ENCODE measurements at places on chromosomes 6 and 20.
A peak's percentile ranks its signal among the peaks of the same experiment; 100 is the strongest.

DNA sequence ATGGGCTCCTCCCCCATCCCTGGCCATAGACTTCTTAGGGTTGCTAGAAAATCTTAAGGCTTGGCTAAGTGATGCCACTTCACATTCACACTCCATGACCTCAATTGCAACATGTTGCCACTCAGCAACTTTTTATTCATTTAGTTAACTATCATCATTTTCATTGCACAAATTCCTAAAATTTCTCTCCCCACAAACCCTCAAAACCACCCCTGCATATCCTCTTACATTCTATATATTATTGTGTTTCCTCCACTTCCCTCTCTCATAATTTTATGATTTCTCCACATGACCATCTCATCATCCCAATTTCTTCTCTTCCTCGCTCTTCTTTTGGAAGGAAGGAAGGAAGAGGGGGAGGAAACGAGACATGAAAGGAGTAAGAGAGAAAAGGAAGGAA lies 436.0 kb downstream of the HACE1 start:
- DNase-seq = no peak

DNA sequence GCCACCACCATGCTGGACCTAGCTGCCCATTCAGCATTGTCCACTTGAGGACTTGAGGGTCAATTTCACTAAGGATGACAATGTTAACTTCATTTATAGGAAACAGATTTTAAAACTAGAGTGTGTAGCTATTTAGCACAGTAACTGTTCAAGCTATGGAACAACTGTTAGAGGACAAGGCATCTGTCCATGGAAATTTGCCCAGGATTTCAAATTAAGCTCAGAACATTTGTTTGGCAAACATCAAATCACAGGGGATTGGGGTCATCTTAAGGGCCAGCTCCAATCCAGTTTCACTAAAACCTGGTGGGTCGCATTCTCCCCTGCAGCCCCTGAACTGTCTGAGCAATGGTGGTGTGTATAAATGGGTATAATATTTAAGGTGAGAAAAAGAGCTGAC lies 35.1 kb downstream of the PM20D2 start:
- DNase-seq = no peak

- DNase-seq = no peak
These were observed 26.7 kb downstream of the GPX6 start for GRCh38 chr6:28488916-28489365.

DNA sequence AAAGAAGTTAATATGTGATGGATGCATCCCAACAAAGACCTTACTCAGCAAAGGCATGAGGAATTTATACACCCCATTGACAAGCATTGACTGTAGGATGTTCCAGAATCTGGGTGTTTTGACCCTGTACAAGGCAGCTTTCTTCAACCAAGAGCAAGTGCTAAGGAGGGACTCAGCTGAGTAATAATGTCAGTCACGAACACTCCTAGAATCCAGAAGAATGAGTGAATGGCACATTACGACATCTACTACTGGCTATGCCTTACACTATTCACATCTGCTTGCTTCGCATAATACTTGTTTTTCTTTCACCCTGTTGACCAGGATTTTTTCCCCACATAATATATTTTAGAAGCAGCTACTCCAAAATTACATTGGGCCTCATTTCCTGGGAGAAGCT lies 42.5 kb upstream of the VGLL2 start:
- no peak for DNase-seq

DNA sequence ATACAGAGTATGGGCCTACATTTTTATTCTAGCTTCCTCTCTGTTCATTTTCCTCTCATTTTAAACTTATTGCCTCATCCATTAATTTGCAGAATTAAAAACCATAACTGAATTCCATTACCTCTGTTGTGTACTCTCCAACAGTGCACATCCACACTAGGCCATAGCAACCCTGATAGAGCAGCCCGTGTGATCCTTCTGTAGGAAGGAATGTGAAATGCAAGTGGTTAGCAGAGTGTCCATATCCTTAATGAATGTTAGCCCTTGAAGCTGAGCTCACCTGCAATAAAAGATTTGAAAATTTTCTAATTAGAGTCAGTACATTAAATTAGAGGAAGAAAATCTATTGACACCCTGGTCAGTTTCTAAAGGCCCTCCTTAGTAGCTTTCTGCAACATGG lies 6.5 kb upstream of the GRIK2 start:
- no peak for DNase-seq

DNA sequence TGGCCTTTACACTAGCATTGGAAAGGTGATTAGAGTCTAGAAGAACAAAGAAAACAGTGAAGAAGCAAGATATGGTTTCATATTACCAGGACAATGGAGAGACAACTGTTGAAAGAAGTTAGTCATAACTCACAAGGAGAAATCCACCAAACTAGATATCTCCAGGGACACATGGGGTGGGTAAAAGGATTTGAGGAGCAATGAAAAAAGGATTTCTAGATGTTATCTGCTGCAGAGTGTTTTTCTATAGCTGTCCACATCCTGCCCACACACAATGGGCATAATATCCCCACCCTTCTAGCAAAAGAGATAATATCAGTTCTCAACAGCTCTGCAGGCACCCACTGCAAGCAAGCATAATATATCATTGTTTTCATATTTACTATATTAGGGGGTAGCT lies 303.1 kb downstream of the HAO1 start:
- no peak for DNase-seq

GRCh38 chr6:108958900-108959770 lies 110.9 kb downstream of the ARMC2 start:
- DNase-seq = no peak

- DNase-seq = no peak
These were observed 109.3 kb downstream of the GRIK2 start for GRCh38 chr6:101502818-101503217.

GRCh38 chr20:10527781-10528180 lies 92.7 kb downstream of the SLX4IP start:
- peak; percentile 32 for DNase-seq

GRCh38 chr6:136541395-136541794 lies 8.8 kb downstream of the MAP7 start:
- no peak for DNase-seq

DNA sequence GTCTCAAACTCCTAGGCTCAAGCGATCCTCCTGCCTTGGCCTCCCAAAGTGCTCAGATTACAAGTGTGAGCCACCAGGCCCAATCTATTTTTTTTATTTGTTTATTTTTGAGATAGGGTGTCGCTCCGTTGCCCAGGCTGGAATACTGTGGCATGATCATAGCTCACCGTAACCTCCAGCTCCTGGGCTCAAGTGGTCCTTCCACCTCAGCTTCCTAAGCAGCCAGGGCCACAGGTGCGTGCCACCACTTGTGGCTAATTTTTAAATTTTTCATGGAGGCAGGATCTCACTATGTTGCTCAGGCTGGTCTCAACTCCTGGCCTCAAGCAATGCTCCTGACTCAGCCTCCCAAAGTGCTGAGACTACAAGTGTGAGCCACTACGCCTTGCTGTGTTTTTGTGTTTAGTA lies 9.8 kb downstream of the KIF3B start:
- no peak for DNase-seq

DNA sequence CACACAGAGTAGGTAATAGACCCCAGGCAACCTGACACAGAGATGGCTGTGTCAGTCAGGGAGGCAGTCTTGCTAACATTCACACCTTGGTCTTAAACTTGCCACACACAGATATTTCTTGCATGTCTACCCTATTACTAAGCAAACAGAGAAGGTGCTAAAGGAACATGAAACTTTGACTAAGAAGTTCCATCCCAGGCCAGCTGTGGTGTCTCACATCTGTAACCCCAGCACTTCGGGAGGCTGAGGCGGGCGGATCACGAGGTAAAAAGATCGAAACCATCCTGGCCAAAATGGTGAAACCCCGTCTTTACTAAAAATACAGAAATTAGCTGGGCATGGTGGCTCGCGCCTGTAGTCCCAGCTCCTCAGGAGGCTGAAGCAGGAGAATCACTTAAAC lies 222.4 kb upstream of the JARID2 start:
- DNase-seq = no peak

- DNase-seq = no peak
These were observed 8.5 kb upstream of the EDN3 start for GRCh38 chr20:59291740-59292383.

GRCh38 chr6:16236631-16237199 lies 1.7 kb upstream of the GMPR start:
- DNase-seq = no peak

- peak; percentile 72 for DNase-seq
These were observed 827 bp downstream of the E2F3 start for GRCh38 chr6:20402342-20403069.

DNA sequence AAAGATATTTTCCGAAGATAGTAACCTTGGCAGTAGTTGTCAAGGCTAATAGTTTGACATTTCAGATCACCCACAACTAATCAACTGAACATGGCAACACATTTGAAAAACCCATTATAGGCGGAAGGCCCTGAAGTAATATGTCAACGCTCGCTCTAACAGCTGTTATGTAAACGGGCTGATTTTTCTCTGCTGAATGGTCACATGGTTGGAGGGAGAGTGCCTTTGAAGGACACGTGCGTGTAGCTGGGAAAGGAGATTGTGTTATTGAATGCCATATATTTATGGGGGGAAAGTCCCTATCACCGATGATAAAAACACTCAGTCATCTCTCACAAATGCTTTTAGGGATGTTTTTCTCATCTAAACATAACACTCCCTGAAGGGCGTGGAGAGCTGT lies 160.0 kb upstream of the RALGAPA2 start:
- DNase-seq = no peak

- no peak for DNase-seq
These were observed 202.7 kb downstream of the MANEA start for GRCh38 chr6:95780037-95780436.

DNA sequence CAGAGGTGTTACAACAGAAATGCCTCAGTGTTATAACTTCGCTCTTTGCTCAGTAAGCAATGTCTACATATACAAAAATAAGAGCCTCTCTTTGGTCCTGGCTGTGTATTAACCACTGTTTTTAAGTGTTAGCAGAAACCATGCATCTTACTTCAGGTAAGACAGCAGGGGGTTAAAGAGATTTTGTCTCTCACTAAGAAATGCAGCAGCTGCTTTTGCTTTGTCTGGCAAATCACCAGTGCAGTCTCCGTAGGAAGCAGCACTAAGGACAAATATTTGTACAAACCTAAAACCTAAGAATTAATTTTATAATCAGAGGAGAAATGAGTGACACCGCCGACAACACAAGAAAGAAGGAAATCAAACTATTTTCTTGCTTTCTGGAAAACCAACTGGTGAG lies 758 bp downstream of the SMIM28 start:
- DNase-seq = no peak

DNA sequence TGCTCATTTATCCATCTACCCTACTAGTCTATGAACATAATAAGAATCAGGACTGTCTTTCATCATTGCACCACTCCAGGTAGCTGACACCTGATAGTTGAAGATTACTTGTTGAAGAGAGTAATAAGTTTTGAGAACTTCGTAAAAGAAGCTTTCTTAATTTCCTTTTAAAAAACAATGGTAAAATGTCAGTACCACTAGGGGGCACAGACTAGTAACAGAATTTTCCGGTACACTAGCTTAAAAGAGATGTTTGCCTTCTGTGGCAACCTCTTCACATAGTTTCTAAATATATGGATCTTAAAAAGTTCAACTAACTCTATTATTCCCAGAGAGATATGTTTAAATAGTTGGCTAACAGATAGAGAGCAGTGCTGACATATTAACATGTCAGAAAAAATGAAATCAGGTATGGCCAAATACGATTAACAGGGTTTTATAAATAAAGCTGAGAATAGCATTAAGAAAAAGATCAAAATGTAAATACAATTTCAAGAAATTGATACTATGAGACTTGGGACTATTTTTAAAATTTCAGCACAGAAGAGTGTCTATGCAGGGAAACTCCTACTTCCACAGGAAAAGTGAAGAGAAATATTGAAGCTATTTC lies 5.4 kb upstream of the KCNQ5 start:
- no peak for DNase-seq

DNA sequence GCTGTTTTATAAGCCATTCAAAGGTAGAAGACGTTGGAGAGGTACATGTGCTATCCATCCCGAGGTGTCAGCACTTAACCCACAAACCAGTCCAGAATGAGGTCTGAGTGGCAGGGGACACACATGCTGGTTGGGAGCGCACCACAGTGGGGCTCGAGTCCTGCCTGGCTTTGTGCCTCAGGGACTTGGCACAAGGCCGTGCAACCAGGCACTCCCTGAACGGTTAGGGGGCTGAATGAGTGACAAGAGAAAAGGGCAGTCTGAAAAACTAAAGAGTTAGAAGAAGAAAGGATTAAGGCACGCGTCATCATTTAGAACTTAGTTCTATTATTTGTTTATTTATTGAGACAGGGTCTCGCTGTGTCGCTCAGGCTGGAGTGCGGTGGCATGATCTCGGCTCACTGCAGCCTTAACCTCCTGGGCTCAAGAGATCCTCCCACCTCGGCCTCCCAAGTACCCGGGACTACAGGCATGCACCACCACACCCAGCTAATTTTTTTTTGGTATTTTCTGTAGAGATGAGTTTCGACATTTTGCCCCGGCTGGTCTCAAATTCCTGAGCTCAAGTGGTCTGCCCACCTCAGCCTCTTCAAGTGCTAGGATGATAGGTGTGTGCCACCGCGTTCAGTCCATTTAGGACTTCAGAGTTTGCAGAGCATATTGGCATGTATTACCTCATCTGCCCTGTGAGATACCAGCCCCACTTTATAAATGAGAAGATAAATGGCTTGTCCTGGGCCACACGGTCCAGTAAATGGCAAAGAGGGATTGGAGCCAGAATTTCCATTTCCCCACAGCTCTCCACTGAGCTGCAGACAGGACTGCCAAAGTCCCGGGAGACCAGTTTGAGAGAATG lies 47.4 kb upstream of the IRF4 start:
- DNase-seq = no peak

DNA sequence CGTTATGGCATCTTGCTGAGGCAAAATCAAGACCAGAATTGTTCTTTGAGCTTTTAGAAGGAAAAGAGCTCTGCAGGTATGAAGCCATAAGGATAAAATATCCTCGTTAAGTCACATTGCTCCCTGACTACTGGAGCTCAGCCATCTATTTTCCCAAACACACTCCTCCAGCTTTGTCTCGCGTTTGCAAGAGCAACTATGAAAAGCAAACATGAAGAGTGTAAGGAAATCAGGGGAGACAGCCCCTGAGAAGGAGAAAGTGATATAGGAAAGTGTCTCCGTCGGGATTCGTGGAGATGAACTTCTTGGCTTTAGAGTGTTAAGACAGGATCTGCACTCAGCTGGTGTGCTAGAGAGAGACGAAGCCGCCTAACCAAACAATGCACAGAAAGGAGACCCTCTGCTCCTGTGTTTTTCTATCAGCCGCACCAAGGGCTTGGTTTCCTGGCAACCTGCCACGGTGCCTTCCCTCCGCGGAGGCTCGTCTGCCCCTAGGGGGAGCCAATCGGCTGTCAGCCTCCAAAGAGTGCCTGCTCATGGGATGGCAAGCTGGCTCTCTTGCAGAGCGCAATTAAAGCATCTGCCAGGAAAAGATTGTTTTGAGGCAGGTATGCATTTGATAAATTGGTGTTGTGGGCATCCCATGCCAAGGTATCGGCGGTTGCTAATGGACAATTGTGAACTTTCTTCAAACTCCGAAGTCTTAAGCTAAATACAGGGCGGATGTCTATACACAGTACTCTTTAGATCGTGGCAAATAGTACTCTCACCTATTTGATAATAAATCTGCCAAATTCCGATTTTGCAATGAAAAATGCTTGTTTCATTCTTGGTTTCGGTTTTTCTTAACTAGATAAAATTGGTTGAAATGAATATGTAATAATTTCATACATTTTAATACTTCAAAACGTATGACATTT lies 603.2 kb downstream of the RNF144B start:
- DNase-seq = peak; percentile 92

Measured in glutamatergic neuron (in vitro differentiated cells).